ENCODE measurements at places on chromosomes 2 and 18.

DNA sequence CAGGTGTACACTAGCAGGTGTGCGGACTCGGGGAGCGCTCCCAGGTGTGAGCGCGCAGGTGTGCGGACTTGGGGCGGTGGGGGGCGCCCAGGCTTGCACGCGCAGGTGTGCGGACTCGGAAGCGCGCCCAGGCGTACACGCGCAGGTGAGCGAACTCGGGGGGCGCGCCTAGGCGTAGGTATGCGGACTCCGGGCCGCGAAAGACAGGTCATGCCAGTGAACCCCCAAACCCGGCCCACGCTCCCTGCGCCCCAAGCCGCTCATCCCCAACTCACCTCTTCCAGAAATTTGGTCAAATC, 342 bp downstream of the CYB5A start:
- DNase-seq, result no peak

GRCh38 chr2:47867205-47867604, 39.1 kb downstream of the FBXO11 start:
- DNase-seq, result no peak

- DNase-seq, result no peak
Observed at GRCh38 chr2:226123300-226123699, 676.3 kb downstream of the IRS1 start.

GRCh38 chr2:240703417-240704341, 12.0 kb downstream of the AQP12A start:
- DNase-seq, result no peak

- DNase-seq, result no peak
Observed at GRCh38 chr2:11187083-11187619, 31.9 kb downstream of the SLC66A3 start.

DNA sequence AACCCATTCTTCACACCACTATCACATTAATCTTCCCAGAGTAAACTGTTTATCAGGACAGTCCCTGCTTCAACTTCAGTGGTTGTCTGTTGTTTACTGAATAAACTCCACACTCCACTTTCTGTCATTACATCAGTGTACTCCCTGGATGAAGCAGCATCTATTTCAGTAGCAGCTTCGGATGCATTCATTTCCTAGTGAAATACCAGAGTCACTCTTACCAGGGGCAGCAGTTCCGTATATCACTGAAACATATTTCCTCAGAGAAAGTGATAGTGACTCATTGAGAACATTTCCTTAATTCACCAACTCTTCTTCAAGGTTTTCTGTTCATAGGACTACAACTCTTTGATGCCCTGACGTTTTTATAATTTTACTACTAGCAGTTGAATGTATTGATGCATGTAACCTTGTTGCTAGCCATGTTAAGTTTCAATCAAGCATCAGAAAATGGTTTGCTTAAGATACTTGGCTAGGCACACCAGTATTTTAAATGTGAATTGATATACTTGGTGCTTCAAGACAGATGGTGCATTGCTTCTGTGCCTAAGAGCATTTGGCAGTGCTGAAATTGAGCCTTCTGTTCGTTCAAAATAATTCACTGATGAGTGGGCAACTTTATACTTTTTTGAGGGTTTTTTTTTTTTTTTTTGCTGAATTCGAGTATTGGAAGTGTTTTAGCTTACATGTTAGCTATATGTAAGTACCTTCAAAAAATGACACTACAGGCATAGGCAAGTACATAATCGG, 92.3 kb downstream of the UBE2E3 start:
- peak; percentile 81 for DNase-seq

GRCh38 chr2:184004948-184005672, 593.2 kb upstream of the ZNF804A start:
- DNase-seq, result peak; percentile 88

DNA sequence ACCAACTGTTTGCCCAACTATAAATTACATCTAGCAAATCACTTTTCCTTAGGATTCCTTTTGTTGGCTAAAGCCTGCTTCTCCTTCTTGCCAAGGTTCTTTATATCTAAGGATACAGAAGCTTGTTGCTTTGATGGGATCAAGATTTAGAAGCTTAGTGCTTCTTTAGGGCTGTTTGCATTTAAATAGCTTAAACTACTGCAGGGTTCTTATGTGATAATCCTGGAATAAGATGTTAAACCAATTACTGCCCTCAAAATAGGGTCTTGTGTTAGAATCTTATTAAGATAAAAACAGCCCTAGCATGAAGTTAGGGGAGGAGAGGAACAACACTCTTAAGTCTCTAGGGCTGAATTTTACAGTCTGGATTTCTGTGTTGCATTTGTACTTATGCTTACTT, 64.2 kb downstream of the KIF5C start:
- no peak for DNase-seq

DNA sequence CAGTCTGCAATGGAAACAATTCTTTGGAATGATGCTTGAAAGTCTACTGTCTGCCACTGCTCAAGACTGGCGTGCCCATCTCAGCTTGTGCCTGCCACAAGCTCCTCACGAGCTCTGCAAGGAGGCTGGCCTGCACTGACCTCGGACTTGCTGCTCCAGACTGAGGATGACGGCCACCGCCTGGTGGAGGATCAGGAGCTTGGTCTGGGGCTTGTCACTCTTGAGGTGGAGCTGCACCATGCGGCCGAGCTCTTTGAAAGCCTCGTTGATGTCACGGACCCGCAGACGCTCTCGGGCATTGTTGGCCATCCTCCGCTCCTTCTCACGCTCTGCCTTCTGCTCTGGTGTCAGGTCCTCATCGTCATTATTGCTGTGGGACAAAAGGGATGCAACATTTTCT, 269.4 kb upstream of the CCDC68 start:
- DNase-seq, result no peak

- no peak for DNase-seq
Observed at GRCh38 chr18:35029103-35029502, 12.1 kb upstream of the MAPRE2 start.

DNA sequence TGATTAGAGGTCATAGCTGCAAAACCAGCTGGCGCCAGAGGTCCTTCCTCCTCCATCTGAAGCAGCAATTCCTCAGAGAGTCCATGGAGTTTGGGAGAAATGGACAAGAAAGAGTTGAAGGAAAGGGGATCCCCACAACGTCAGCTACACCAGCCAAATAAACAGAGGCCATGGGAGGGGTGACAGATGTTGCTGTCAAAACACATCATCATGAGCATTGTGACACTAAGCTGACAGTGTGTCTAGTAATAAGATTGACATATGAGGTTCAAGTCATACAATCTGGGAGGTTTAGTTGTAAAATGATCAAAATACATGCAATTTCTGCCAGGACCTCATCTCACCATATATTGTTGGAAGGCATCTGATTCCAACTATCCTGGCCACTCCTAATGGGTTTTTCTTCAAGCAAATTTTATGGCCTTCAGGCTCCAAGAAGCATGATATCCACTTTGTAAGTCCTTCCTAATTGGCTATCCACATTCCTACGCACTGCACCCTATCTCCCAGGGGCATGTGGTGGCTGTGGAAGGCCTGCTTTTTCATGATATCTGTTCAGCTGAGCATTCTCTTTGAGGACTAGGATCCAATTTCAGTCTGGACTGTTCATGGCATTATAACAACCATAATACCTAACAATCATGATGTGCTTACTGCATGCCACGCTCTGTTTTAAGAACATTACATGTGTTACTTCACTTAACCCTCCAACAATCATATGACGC, 335.0 kb upstream of the ID2 start:
- DNase-seq, result no peak

GRCh38 chr2:141994066-141994465, 136.8 kb downstream of the LRP1B start:
- DNase-seq, result no peak

DNA sequence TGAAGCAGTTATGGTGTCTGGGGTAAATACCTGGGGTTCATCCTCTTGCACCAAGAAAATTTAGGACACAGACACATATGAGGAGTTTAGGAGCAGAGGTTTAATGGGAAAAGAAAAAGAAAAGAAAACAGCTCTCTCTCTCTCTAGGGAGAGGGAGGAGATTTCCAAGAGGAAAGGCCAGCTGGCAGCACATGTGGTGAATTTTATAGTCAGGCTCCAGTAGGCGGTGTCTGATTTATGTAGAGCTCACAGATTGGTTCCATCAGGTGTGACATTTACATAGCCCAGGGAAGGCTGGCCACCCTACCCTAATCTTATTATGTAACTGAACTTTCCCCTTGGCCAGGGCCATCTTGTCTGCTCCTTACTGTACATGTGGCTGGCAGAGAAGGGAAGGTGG, 297.5 kb upstream of the RGPD4 start:
- peak; percentile 98 for DNase-seq

DNA sequence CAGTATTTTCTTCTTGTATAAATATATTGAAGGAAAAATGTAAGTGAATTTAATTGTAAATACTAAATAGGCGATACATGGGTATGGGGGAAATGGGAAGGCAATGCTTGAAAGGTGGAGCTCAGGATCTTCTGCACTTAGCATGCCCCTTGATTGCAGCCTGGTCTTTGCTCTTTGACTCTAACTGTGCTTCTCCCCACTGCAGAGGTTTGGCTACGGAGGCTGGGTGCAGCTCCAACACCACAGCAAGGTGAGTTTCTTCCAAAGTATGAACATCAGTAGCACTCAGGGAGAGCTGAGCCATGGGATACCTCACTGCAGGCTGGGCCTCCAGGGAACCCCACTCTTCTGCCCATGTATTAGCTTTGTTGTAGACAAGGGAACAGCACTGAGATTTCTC, 6.6 kb downstream of the ACMSD start:
- no peak for DNase-seq

- no peak for DNase-seq
Observed at GRCh38 chr2:242054406-242054805, 184.9 kb downstream of the RTP5 start.

DNA sequence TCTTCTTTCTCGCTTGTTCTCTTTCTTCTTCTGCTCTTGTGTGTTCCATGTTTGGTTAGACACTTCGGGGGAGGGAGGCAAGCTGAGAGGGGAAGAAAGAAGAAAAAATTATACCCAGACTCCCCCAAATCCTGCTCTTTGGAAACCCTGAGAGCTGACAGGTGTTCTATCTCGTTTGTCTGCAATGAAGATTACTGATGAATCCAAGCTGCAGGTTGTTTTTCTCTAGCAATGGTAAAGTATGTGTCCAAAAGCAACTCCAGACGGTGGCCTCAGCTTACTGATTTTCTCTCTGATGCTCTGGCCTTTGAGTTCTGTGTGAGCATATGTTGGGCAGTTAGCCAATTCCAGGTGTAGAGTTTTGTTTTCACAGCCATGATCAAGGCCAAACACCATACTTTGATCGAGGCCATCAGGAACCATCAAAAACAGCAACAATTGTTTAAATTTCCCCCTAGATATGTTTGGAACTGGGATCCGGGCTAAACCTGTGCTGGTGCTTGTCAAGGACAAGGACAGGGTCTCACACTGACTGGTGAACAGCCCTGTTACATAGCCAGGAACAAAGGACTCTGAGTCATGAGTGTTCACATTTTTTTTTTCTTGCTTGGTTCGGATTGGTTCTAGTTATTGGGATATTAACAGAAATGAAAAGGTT, 142.0 kb downstream of the PRKCE start:
- no peak for DNase-seq

DNA sequence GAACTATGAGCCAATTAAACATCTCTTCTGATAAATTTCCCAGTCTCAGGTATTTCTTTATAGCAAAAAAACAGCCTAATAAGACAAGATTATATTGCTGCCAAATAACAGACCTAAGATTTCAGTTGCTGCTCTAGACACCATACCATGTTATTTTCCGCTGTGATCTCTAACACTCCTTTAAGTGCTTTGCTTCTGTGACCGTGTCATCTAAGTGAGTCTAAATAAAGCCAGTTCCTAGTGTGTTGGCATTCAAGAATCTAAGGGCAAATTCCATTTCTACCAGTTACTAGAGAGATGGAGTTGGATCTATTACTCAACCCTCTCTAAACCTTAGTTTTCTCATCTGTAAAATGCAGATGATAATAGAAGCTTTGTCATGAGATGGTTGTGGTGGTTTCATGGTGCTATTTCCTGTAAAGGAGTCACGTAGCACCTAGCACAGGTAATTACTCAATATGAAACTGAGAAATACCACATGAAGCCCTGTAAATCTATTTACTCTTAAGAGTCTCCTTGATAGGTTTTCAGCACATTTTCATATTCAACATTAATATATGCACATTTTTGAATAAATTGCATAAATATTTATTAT, 40.5 kb downstream of the SPHKAP start:
- no peak for DNase-seq
